ENCODE measurements at places on chromosomes 5 and 9.

GRCh38 chr9:136015656-136016571, 54.7 kb upstream of the UBAC1 start:
- DNase-seq = no peak

DNA sequence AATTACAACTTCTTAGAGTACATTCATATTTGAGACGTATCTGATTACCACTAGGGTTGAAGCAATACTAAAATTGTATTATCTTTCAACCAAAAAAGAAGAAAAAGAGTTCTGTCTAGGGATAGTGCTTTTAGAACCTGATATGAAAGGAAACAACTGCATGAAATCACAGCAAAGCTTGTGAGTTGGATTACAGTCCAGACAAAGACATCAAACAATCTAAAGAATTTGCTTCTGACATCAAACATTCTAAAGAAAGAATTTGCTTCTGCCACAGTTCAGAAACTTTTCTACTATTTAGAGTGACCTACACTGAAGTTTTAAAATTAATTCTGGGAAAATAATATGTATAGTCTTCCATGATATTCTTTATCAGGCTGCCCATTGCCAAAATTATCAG, 1141.1 kb upstream of the ACO1 start:
- DNase-seq = no peak

DNA sequence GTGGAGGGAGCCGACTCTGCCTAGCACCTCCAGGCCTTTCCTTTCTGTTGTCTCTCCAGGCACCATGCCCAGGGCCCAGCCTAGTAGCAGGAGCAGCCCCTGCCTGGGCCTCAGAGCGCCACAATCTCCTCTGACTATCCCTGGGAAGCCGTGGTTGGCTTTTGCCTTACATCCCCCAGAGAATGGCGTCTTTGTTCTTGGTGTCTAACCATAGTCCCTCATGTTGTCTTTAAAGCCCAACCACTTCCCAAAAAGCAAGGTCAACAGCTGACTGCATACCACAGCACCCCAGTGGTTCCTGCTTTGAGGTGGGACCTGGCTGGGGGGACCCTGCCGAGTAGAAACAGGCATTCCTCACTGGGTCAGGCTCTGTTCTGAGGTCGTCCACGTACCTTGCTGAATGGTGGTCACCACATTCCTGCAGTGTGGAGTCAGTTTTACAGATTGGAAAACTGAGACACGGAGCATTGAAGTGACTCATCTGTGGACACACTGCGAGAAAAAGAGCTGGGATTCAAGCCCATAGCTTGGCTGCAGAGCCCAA, 13.7 kb upstream of the CERCAM start:
- DNase-seq = no peak

DNA sequence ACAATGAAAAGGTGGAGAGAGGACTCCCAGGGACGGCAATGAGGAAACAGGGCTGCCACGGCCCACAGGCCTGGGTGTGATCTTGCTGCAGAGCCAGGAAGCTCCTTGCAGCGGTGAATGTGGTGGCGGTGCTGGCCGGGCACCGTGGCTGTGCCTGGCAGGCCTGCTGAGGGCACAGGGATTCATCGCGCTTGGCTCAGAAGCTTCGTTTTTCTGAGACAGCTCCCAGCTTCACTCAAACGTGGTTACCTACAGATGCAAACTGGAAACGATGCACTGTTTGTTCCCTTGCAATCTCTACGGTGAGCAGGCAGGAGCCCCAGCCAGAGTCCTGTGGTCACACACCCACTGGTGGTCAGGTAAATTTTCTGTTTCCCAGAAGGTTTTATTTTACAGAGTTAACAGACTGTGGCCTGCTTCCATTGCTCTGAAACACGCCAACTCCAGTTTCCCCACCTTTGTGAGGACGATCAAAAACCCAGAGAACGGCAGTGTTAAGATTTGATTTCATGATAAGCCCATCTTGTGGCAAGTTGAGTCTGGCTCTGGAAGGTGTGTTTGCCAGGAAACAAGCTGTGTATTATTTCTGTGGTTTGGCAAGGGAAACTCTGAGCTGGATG, 183.9 kb downstream of the AUH start:
- DNase-seq = no peak

- DNase-seq = peak; percentile 90
Observed at GRCh38 chr9:130461218-130461630, 16.5 kb downstream of the ASS1 start.

GRCh38 chr5:67652201-67652600, 455.6 kb upstream of the CD180 start:
- DNase-seq = no peak

GRCh38 chr5:174464504-174465165, 259.7 kb upstream of the MSX2 start:
- DNase-seq = no peak

DNA sequence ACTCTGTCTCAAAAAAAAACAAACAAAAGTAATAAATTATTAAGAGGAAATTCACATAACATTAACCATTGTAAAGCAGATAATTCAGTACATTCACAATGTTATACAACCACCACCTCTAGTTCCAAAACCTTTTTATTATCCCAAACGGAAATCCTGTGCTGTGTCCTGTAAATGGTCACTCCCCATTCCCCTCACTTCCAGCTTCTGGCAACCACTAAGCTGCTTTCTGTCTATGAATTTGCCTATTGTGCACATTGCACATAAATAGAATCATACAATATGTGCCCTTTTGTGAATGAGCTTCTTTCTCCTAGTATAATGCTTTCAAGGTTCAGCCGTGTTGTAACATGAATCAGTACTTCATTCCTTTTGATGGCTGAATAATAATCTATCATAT, 20.8 kb downstream of the C9orf152 start:
- no peak for DNase-seq

GRCh38 chr9:109455391-109455790, 42.7 kb downstream of the PTPN3 start:
- DNase-seq = no peak

DNA sequence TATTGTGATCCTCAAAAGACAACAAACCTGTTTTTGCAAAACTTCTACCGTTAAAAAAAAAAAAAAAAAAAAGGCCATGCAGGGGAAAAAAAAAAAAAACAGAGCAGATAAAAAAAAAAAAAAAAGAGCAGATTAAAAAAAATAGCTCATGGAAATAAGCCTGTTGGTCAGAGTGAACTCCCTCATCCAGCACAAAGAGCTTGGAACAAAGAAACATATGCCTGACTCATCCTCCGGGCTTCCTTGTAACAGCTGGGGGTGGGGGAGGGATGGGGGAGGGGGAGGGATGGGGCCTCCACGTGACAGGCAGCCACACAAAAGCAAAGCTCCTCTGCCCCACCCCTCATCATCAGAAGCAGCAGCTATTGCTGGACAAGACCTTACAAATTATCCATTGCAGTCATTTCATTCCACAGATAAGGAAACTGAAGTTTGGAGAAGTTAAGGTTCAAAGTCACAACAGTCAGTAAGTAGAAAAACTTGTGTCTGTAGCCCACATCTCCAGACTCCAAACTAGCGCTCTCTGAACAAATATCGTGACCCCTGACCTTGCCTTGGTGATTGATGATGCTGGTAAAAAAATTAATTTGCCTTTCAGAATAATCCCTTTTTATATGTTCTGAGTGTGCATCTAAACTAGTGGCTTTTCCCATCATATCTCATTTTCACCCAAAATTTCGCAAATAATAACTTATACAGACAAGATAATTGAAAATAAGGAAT, 38.9 kb downstream of the SLC35D2 start:
- peak; percentile 79 for DNase-seq

DNA sequence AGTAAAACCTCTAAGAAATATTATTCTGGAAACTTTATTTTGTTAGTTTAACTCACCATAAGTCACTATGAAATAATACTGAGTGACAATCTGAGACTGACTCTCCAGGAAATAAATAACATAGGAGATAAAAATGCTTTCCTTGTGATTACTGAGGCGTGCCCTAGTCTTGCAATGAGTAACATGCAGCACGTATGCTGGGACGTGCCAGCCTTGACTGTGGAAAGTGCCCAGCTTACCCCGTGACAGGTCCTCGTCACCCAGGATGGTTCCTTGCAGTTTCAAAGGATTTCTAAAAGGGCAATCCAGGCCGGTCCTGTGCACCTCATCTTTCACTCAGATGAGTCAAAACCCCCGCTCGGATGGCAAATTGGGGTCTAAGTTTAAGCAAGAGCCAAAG, 720.8 kb upstream of the ADAMTS16 start:
- no peak for DNase-seq

GRCh38 chr5:143495110-143495509, 91.6 kb upstream of the NR3C1 start:
- DNase-seq = no peak

GRCh38 chr5:174428895-174429294, 295.5 kb upstream of the MSX2 start:
- DNase-seq = no peak

DNA sequence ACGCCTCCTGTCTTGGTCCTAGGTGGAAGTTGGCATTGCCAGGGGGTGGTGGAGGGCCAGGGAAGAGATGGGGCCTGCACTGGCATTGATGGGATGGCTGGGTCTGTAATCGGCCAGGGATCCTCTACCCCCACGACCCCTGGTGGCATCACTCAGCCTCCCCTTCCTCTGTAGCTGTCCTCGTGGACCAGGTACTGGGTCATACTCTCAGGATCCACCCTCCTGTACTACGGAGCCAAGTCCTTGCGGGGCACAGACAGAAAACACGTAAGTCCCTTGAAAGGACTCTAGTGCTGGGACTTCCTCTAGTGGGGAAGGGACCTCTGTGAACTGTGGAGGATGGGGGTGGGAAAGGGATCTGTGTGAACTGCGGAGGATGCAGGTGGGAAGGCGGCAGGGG, 52.1 kb upstream of the GARNL3 start:
- DNase-seq = no peak

GRCh38 chr9:96150324-96151227, 151.4 kb downstream of the HSD17B3 start:
- DNase-seq = no peak

DNA sequence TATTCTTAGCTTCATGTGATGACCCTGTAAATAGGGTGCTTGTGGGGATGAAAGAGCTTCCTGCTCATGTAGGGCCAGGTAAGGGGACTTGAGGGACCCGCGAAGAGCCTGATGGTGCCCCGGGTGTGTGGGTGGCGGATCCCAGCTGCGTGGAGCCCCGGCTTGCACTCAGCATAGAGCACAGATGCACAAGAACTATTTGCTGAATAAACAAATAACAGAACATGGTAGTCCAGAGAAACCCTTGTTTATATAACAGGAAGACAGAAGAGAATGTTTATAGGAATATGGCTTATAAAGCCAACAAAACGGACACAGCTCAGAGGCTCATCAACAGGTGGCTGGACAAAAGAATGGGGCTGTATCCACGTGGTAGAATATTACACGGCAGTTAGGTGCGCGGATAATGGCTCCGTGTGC, 106.9 kb upstream of the COL5A1 start:
- no peak for DNase-seq

GRCh38 chr5:148978370-148979082, 84.3 kb downstream of the SH3TC2 start:
- DNase-seq = no peak

DNA sequence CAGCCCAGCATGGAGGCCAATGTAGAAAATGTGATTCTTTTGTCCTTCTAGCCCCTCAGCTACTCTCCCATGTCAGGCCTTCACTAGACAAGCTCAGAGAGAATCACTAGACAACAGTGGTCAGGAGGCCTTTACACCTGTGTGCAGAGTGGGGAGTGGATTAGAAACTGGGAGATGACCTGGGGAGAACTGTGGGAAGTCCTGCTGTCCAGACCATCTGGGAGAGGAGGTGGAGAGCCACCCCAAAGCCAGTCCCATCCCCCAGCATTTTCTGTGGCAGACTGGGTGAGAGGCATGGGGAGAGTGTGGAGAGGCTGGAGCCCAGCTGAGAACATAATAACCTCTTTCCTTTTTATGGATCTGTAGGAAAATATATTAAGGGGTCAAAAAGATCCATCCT, 452.0 kb upstream of the DMAC1 start:
- DNase-seq = no peak

GRCh38 chr5:56313004-56313531, 79.9 kb upstream of the ANKRD55 start:
- DNase-seq = no peak

GRCh38 chr5:112657804-112658203, 79.9 kb upstream of the APC start:
- no peak for DNase-seq

DNA sequence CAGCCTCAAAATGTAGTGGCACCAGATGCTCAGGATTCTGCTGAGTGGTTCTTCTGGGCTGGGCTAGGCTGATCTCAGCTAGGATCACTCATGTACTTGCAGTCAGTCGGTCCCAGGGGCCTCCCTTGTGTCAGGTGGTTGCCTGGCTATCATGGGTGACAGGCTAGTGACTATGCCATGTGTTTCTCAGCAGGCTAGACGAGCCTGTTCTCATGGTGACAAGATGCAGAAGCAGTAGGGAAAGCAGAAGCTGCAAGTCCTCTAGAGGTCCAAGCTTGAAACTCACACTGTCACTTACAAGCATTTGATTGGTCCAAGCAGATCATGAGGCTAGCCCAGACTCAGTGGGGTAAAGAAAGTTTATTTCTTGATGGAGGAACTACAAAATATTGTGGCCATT, 15.2 kb upstream of the KCNMB1 start:
- DNase-seq = no peak

DNA sequence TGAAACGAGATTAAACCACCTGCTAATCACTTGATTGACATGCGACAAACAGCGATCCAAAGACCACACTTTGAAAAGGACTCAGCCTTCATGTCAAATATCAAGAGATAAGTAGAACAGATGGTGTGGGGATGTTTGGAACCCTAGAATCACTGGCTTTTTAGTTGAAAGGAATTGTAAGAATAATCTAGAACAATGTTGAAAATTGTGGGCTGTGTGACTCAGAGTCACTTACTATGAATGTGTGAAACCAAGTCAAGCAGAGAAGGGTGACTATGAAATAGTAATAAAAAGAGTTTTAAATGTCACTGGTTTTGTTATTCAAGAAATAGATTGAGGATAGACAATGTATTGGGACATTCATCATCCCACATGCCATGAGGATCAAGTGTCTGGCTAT, 14.1 kb upstream of the C1QTNF3 start:
- no peak for DNase-seq

DNA sequence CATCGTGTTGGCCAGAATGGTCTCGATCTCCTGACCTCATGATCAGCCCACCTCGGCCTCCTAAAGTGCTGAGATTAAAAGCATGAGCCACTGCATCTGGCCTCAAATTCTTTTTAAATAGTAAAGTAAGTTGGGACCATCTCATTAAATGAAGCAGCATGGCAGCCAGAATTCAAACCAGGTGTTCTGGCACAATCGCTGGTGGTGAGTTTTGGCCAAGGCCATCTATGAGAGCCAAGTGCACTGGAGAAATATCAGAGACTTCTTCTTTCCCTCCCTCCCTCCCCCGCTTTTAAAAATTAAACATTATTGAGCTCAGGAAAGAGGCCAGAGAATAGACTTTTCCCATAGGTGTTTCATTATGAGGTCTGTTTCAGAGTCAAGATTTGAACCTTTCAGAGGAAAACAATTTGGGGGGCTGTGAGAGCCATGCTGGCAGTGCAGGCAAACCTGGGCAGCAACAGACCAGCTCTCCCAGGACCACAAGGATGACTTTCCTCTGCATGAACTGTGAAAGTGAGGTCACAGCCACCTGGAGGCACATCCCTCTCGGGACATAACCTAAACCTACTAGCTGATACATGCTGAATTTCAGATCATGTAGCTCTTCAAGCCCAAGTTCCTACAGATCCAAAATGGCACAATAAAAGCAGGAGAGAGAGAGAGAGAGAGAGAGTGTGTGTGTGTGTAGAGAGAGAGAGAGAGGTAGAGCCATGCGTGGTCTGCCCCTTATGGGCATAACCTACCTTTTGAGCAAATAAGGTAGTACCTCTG, 94.6 kb upstream of the DMRT1 start:
- DNase-seq = no peak

GRCh38 chr9:36492865-36493264, 79.8 kb upstream of the MELK start:
- DNase-seq = peak; percentile 5
